ENCODE measurements at places on chromosomes 1 and 21.
A peak's percentile ranks its signal among the peaks of the same experiment; 100 is the strongest.

DNA sequence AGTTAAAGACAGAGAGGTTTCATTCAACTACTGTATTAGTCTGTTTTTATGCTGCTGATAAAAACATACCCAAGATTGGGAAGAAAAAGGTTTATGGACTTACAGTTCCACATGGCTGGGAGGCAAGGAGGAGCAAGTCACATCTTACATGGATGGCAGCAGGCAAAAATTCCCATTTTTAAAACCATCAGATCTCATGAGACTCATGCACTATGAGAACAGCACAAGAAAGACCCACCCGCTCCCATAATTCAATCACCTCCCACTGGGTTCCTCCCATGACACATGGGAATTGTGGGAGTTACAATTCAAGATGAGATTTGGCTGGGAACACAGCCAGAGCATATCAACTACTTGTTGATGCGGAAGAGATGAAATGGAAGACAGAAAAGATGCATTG is 9.2 kb downstream of the GPR161 start:
- no peak for DNase-seq

- DNase-seq: no peak
These were observed 2.5 kb downstream of the FNDC10 start for GRCh38 chr1:1597275-1597930.

GRCh38 chr1:47709019-47709871 is 271.4 kb downstream of the FOXD2 start:
- no peak for DNase-seq

- peak; percentile 7 for DNase-seq
These were observed 15.4 kb upstream of the LCE5A start for GRCh38 chr1:152495066-152495675.

DNA sequence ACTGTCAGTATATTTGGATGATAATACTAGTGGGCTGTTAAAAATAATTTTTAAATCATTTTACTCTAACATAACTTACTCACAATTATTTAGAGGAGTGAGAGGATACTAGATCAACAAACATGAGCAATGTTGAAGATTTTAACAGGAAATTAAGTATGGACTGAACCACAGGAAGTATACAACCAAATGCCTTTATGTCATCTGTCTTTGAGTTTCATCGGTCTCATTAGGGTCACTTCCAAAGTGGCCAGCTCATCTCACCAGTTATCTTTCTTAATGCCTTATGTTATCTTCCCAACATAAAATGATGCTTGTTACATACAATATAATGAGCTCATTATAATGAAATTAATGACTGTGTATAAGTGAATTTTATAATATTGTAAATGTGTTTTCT is 1.5 kb upstream of the RGS1 start:
- no peak for DNase-seq

DNA sequence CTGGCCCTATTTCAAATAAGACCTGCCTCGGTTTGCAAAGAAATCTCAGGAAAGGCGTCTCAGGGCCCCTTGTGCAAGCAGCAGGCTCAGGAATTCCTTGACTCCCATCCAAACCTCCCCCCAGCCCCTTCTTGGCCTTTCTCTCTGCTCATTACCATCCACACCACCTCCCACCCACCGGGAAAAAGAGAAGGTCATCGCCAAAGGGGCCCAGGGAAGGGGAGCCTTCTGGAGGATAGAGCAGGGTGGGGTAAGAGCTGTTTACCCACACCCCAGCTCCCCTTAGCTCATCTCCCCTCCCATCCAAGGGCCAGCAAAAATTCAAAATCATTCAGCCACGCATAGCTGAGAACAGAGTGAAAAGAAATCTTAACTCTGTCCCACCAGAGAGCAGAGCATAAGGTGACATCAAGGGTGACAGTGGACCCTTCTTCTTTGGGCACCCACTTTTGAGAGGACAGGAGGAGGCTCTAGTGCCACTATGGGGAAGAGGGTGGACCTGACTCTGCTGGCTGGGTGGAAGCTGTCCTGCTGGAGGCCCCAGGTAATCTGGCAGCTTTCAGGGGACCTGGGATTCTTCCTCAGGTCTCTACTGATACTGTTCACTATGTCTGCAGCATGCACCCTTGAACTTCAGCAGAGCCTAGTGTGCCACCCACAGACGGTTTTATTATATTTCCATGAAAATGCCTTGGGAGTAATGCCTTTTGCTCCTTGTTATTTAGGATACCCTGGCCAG is 3.9 kb upstream of the WNT2B start:
- no peak for DNase-seq

- DNase-seq: no peak
These were observed 208.0 kb upstream of the DEPDC1 start for GRCh38 chr1:68704800-68705443.

DNA sequence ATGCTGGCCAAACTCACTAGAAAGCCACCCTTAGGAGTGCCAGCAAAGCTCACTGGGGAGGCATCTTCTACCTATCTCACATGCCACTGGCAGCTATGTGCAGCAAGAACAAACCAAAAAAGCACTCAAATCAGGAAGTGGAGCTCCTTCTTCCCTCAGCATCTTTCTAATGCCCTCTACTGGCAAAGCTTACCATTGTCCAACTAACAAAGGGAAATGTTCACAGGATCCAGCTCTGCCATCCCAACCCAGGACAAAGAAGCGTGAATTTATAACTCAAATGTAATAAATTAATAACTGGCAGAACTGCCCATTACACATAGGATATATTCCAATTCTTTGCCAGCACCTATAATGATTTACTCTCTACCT is 38.9 kb downstream of the LEPR start:
- DNase-seq: peak; percentile 11

DNA sequence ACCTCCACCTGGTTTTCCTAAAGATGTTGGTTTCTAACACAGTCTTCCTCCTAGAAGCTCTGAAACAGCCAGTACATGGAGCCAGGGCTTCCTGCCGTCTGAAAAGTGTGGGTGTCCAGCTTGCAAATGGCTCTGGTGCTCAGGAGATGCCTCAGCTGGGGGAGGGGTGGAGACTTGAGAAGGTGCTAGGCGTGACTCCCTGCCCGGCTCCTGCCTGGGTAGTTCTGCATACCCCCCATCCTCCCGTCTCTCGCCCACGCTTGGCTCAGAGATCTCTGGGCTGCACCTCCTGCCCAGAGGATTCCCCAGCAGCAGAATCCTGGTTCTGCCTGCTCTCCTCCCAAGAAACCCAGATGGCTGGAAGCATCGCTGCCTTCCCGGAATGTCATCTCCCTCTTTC is 16.9 kb downstream of the STUM start:
- DNase-seq: no peak

GRCh38 chr1:148353461-148354283 is 129.4 kb downstream of the PPIAL4G start:
- no peak for DNase-seq

DNA sequence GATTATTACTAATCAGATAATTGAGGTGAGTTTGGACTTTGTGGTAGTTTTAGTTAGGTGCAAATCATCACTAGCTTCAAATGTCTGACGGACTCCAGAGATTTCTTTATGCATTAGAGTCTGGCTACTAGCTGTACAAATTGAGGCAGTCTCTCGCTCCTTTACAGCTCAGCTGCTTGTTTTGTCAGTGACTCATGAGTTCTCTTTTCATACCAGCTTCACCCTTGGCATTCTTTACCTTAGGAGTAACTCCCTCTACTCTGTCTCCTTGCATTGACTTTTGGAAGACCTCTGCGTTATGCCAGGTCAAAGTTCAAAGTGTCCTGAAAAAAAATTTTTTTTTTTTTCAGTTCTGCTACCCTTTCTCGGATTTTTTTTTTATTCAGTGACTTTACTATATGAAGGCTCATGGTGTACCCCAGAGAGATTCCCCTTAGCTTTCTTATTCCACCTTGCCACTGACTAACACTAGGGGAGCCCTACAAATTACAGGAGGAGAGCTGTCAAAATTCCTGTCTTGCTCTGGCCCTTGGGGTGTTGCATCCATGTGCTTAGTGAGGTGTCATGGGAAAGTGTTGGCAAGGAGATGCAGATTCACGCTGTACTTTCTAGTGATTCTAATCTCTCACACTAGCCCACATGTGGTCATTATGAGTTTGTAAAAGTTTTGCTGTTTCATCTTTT is 576.6 kb downstream of the ADGRL2 start:
- no peak for DNase-seq

DNA sequence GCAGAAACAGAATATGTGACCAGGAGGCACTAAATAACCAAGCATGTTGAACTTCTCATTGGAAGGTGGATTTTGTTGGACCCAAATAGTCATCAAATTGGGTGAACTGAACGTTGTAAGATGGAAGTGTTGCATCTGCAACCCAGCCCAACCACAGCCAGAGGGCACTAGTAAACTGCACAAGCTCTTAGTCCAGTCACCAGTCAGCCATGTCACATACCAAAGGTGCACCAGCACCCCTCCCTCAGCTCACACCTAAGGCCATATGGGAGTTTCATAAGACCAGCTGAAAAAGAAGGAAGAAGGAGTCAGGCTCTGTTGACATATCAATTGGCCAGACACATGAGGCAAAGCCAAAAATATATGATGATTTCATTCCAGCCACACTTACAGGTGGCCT is 481.7 kb upstream of the NR5A2 start:
- no peak for DNase-seq

GRCh38 chr1:227257964-227258363 is 60.3 kb downstream of the CDC42BPA start:
- DNase-seq: no peak

- no peak for DNase-seq
These were observed 5.2 kb downstream of the PTAFR start for GRCh38 chr1:28171246-28171645.

DNA sequence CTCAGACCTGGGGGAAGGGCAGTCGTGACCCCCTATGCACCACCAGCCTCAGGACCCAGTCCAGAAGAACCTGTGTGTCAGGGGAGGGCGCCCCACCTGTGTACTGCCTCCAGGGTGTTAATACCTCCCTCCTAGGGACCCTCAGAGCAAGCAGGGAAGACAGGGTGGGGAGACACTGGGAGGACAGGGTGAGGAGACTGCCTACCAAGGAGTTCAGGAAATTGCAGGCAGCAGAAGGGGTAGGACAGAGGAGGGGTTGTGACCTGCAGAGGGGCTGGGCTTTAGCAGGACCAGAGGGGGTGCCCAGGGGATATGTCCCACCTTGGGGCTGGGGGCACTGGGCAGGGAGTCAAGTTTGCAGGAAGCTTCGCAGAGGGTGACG is 5.2 kb downstream of the C21orf58 start:
- DNase-seq: no peak

GRCh38 chr1:68448365-68448764 is 1.4 kb downstream of the RPE65 start:
- DNase-seq: no peak

DNA sequence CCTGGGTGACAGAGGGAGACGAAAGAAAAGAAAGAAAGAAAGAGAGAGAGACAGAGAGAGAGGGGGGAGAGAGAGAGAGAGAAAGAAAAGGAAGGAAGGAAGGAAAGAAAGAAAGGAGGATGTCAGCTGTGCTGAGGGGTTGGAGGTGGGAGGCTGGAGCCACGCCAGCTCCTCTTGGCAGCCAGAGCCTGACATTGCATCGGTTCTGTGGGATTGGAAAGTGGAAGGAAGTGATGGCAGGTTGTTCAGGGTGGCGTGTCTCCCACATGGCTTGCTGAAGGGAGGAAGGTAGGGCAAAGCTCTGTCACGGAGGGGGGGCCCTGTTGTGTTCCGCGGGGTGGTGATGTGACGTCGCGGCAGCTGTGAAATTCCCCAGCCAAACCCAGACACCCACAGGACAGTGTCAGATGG is 30.7 kb downstream of the EIF2D start:
- no peak for DNase-seq

DNA sequence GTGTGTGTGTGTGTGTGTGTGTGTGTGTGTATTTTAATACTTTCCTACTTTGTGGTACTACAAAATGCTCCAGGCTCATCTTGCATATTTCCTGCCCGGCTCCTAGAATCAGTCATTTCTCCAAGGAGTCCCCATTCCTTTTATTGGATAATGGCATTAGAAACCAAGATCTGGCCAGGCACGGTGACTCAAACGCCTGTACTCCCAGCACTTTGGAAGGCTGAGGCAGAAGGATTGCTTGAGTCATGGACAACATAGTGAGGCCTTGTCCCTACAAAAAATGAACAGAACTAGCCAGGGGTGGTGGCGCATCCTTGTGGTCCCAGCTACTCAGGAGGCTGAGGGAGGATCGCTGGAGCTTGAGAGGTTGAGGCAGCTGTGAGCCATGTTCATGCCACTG is 20.3 kb downstream of the EPB41 start:
- DNase-seq: no peak

DNA sequence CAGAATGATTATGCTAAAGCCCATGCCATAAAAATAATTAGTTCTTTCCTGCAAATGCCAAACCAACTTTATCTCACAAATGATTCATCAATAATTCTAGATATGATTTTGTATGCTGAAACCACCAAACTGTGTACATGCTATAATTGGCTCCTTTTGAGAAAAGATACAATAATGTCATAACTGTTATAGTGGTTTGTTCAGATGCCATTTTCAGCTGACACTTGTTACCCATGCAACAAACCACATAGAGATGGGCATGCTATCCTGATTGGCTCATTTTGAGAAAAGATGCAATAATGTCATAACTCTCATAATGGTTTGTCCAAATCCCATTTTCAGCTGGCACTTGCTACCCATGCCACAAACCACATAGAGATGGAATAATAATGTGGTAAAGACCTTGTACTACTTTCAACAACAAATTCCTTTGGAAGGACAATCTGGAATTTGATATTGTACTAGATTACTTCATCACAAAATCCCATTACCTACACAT is 283.8 kb downstream of the TPR start:
- no peak for DNase-seq

DNA sequence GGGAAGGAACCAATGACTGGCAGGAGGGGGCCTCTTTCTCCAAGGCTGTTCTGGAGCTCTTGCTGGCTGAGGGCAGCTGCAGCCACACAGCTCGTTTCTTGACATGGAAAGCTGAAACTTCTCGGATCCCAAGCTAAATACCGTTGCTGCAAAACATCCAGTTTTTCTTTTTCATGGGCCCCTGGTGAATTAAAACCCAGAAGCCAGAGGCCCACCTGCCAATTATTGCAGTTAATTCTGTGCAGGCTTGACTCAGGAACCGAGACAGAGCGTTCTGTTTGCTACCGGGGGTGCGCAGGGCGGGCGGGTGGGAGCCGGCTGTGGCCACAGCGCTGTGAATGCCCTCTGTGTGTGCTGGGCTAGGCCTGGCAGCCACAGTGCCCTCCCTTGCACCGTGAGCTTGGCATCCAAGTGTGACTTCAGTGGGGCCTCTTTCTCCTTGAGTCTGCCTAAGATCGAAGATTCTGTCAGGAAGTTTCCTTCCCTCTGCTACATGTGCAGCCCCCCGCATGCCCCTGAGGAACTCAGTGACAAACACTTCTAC is 19.9 kb upstream of the KCNE2 start:
- DNase-seq: no peak
